ENCODE measurements at places on chromosomes 7 and 10.

- no peak for DNase-seq
Measured at GRCh38 chr10:11810313-11810766, 12.8 kb upstream of the PROSER2 start.

DNA sequence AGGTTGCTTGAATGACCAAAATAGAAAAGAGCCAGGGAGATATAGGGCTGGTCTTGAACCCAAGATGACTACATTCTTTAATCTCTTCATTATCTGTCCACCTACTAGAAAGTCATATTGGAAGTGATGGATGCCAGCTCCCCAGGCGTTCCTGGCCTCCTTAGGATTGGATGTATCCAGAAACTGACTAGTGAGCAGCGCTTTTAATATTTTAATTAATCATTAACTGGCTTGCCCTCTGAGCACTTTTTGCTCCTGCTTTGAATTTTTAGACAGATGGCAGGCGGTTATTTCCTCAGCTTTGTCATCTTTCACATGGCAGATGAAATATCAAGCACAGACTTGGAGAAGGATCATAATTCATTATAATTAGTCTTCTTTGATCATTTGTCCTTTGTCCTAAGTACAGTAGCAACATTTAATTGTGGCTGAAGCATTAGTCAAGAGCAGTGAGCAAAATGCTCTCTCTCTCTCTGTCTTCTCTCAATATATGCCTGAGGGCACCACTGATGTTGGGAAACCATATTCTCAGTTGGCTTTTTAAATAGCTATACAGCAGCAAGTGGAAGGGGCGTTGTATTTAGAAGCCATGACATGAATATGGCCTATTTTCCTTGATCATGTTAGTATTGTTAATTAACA, 588.0 kb downstream of the NRG3 start:
- DNase-seq = no peak

- DNase-seq = no peak
Measured at GRCh38 chr10:44314802-44315460, 70.0 kb downstream of the CXCL12 start.

- DNase-seq = no peak
Measured at GRCh38 chr10:47409171-47409865, 25.2 kb upstream of the ZNF488 start.

DNA sequence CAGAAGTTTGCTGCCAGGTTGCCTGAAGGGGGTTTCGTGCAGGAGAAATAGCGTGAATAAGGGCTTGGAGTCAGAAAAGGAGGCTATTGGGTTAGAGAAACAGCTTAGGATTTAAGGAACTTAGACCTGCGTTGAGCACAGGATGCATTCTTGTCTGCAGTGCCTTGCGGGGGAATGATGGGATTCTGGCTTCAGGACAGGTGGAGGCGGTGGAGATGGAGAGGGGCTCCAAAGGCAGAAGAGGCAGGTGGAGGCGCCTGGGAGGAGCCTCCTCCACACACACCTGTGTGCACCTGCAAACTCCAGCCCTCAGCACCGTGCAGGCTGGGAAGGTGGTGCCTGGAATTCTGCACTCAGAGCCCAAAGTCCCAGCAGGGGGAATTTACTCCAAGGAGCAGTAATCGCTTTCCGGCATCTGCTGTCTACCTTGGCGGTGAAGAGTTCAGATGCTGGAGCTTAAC, 1.8 kb downstream of the CLIP2 start:
- no peak for DNase-seq

GRCh38 chr10:5041471-5042023, 37.9 kb upstream of the AKR1C2 start:
- no peak for DNase-seq

DNA sequence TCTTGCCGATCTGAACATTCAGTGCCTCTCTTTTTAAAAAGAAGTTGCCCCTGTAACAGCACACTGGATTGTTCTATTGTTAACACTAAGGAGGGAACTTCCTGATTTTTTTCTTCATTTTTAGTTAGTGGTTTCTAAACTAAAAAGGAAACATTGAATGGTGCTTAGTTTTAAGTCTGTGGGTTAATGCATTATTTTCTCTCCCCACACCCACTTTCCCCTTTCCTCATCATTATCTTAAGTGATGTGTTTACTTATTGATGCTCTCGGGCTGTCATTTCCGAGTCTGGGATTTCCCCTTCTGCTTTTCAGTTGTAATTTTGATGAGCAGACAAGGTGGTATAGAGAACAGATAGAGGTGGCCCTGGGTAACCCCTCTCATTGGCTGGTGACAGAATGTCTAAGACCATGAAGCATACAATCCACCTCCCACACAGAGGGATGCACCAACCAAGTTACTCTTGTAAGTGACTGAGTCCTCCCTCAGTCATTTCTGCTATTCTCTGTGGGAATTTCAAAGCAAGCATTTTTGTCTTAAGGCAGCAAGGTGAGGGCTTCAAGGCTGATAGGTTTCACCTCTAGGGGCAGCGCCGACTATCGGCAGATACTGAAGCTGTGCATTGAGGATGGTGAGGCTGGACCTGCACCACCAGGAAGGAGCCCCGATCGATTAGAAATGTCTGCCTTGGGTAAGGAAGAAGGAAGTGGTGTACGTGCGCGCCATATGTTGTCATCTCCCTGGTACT, 49.5 kb downstream of the CHN2 start:
- DNase-seq = peak; percentile 27

DNA sequence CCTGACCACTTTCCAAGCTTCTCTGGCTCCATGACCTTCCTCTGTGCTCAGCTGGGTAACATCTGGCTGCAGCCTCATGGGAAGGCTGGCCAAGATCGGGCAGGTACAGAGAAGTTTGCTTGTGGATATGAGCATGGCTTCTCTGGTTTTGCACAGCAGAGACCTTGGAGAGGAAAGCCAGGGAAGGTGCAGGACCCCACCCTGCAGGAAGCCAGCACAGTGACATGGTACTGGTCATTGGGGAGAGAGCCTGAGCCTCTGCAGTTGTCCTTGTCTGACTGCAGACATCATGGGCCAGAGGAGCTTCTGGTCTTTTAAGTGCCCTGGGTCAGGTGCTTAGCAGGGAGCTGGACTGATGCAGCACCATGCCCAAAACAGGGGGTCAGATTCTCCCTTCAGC, 70.6 kb upstream of the LEP start:
- DNase-seq = no peak

- no peak for DNase-seq
Measured at GRCh38 chr10:97532935-97533671, 34.4 kb downstream of the UBTD1 start.

DNA sequence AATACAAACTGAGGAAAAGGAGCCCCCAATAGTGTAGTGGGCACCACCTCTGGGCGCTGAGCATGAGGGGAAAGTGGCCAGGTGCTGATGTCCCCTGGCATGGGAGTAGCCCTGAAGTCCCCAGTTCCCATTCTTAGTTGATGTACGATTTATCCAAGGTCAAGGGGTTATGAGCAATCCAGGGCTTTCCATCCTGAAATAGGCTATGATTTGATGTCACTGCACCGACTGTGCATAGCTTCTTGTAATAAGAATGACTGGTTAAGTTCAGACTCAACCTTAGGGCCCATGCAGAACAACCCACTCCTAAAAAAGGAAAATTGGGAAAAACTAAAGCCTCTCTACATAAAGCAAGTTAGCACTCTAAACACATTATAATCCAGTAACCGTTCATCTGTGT, 4.4 kb downstream of the FRAT1 start:
- DNase-seq = no peak

- DNase-seq = no peak
Measured at GRCh38 chr10:4283846-4284610, 499.0 kb upstream of the KLF6 start.

DNA sequence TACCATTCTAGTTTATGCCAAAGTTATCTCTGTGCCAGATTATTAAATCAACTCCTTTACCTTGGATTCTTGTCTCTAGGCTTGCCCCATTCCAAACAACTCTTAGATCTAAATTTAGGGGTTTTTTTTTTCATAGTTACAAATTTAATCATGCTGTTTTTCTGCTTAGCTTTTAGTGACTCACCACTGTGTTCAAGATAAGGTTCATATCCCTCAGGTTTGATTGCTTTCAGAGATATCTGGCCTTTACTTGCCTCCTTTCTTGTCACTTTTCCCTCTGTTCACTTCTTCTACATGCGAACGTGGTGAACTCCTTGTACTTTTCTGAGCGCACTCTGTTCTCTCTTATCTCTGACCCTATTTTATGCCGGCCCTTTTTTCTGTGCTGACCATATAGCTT, 78.2 kb downstream of the VPS50 start:
- DNase-seq = no peak

GRCh38 chr10:77768039-77768438, 130.4 kb upstream of the KCNMA1 start:
- no peak for DNase-seq

GRCh38 chr7:39353615-39354376, 212.4 kb upstream of the YAE1 start:
- no peak for DNase-seq
